Neural progenitor cell (in vitro differentiated cells): ENCODE measurements at places on chromosomes 1 and 21.
A peak's percentile ranks its signal among the peaks of the same experiment; 100 is the strongest.

- no peak for DNase-seq
These were observed 5.5 kb downstream of the CFAP410 start for GRCh38 chr21:44333509-44334328.

GRCh38 chr1:25126562-25126961 is 105.7 kb downstream of the SYF2 start:
- no peak for DNase-seq

DNA sequence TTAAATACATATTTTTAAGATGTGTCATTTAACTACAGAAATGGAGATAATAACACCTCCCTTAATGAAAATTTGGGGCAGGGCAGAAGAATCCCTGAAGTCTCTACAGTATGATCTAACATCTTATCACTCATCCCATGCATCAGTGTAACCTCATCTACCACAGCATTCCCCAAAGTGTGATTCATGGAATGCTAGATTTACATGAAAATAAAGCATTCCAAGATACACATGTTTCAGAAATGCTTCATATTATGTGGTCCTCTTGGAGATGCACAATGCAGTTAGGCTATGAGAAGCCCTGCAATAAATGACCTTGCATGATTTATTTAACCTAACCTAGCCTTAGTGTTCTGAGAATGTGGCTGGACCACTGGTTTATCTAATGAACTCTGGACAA is 166.9 kb upstream of the SYT6 start:
- DNase-seq: no peak

- no peak for DNase-seq
These were observed 123.3 kb downstream of the SMYD3 start for GRCh38 chr1:246383791-246384190.

- no peak for DNase-seq
These were observed 5.9 kb downstream of the CAMK1G start for GRCh38 chr1:209589440-209589839.

DNA sequence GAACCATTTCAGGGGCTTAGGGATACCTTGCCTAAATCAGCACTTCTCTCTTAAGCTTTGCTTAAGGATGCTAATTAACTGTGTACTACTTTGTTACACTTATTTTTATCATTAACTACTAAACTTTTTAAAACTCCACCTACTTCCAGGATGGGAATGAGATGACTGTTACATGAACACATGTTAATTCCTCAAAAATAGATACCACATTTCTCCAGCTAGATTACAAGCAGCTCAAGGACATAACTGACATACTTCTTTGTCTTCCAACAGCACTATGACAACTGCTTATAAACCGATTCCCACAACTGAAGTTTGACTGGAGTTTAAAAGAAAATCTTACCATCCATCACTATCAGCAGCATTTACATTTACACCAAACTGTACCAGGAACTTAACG is 53.7 kb downstream of the TP53BP2 start:
- no peak for DNase-seq

GRCh38 chr1:216095400-216095799 is 327.8 kb downstream of the USH2A start:
- peak; percentile 60 for DNase-seq

GRCh38 chr1:39623053-39623452 is 16.4 kb downstream of the HEYL start:
- DNase-seq: no peak

DNA sequence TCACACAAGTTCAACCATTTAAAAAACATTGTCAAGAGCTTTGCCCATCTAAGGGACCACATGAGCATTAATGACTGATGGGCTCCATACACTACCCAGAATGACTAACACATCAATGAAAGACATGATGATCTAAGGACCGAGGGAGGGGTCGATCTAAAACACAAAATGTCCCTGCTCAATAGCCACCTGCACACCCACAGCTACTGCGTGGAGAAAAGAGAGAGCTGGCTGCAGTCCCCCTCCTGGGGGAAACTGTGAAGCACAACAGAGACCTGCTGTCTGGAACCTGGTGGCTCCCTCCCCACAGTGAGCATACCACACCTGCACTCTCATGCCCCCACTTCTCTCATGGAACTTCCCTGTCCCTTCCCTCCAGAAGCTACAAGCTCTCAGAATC is 130.1 kb upstream of the ERG start:
- no peak for DNase-seq

GRCh38 chr1:201795066-201795465 is 33.9 kb upstream of the IPO9 start:
- DNase-seq: peak; percentile 12

GRCh38 chr1:212968368-212968863 is 18.1 kb downstream of the VASH2 start:
- no peak for DNase-seq

DNA sequence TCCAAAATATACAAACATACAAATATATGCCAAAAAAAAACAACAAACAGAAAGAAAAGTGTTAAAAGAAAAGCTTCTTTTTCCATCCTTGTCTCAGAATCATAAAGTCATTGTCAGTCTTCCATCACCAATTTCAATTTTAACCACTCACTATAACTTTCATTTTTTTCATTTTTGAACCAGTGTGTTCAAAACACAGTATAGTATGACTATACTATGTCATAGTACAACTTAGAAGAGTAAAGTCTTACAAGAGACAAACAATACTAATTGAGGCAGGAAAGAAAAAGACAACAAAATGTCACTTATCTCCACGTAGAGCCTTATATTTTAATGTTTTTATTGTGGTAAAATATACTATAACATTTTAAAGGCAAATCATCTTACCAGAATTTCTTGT is 7.6 kb downstream of the NSL1 start:
- no peak for DNase-seq

DNA sequence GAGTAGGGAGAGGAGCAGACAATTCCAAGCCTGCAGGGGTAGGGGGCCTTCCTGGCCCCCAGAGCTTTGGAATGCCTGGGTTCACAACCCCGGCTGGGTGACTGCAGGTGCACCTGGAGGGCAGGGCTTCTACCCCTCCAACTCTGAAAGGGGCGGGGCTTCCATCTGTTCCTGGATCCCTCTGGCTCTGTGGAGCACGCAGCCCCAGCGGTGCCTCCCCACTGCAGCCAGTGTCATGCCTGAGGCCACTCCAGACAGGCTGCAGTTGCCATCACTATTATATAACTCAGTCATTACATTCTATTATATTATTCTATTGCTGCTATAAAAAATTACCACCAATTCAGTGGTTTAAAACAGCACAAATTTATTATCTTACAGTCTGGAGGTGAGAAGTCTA is 12.5 kb upstream of the FNBP1L start:
- no peak for DNase-seq

GRCh38 chr1:154329152-154329521 is 3.8 kb downstream of the ATP8B2 start:
- DNase-seq: peak; percentile 90
